LoVo (cell line): ENCODE measurements at places on chromosomes 12 and 14.

- DNase-seq, result no peak
Measured at GRCh38 chr12:57086493-57087009, 2.4 kb upstream of the NAB2 start.

DNA sequence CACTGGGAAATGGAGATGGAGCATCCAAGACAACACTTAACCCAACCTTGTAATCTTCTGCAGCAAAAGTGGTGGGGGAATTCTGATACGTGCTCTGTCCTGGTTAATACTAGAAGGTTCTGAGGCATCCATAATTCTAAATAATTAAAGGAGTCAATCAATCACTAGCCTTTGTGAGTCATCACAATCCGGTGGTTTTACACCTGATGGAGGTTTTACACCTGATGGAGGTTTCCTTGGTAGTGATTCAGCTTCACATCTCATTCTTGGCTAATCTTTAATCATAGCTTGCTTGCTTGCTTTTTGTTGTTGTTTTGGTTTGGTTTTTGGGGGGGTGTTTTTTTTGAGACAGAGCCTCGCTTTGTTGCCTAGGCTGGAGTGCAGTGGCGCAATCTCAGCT is 343.4 kb downstream of the DPF3 start:
- no peak for DNase-seq

DNA sequence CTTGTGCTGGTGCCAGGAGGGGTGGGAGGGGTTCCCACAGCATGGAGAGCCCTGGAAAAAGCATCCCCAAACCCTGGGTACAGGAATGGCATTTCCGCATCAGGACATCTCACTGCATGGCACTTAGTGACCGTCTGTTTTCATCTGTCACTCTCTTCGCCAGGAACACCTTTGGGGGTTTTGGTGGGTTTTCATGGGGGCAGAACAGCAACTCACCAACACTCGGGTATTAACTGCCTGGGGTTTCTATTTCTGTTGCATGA is 3.5 kb downstream of the VSX2 start:
- DNase-seq, result no peak

GRCh38 chr12:121532503-121533393 is 48.1 kb downstream of the KDM2B start:
- DNase-seq, result no peak

GRCh38 chr14:96077983-96078624 is 38.9 kb downstream of the C14orf132 start:
- DNase-seq, result no peak

- DNase-seq, result no peak
Measured at GRCh38 chr14:68777644-68778043, 15.2 kb downstream of the ZFP36L1 start.

- DNase-seq, result no peak
Measured at GRCh38 chr14:73762375-73762822, 48.2 kb upstream of the PNMA1 start.

GRCh38 chr12:48197549-48197970 is 5.5 kb downstream of the OR10AD1 start:
- no peak for DNase-seq

DNA sequence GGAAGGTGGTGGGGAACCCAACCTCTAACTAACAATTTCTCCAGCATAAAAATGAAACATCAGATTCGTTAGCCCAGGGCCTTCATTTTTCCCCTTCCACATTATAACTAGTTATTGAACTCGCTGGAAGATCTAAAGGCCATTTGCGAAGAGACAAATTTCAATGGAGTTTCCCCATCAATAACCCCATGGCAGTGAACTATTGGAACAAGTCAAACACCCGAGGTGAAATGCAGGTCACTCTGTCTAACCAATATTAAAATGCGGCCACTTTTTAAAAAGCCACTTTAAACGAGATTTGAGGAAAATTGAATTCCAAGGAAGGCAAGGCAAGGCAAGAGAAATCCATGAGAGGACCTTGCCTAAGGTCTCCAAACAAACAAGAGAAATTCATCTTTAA is 4.5 kb upstream of the HOXC4 start:
- no peak for DNase-seq

DNA sequence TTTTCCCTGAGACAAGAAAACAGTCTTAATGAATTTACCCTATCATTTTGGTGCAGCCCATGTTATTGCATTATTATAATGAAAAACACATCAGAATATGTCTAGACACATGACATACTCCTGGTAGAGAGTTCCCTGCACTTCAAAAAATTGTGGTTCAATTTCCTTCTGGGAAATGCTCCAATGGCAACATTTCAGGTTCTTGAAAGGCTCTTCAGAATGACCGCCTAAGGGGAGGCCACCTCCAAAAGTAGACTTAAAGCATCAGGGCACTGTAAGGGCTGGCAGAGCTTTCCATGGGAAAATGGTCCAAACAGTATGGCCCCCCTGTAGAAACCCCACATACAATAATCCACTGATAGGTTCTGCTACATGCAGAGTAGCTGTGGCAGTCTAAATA is 110.7 kb downstream of the SLC25A21 start:
- DNase-seq, result no peak

DNA sequence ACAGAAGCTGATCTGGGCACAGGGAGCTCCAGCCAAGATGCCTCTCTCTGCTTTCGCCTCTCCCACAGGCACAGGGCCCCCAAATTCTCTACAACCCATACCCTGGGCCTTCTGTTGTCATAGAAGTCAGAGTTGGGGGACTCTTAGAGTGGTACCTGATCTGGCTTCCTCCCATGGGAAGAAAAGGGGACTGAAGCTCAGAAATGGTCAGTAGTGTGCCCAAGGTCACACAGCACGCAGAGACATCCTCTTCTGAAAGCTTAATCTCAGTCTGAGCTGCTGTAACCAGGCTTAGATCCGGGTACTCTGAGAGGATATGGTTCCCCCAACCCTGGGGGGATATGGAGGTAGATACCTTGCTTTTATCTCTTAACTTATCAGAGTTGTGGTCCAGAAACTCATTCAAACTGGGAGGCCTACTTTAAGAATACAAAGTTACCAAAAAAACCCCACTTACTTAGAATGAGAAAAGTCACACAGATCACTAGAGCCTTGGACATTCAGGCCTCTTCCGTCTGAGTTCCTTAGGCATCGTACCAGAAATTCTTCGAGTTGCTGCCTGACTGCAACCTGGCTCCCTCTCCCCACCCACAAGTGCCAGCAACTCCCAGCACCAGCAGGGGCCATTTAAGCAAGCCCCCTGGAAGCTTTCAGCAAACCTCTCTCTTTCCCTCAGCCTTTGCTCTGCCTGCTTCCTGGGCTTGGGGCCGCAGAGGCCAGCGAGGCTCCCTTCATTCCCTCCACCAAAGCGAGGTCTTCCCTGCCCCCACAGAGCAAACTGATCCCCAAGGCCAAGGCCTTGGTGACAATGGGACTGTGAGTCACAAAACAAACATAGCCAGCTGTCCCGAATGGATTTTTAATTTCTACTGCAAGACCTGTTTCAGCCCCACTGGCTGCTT is 13.9 kb downstream of the KRT7 start:
- DNase-seq, result peak; percentile 86

GRCh38 chr12:88566430-88566829 is 13.8 kb downstream of the KITLG start:
- DNase-seq, result peak; percentile 93

DNA sequence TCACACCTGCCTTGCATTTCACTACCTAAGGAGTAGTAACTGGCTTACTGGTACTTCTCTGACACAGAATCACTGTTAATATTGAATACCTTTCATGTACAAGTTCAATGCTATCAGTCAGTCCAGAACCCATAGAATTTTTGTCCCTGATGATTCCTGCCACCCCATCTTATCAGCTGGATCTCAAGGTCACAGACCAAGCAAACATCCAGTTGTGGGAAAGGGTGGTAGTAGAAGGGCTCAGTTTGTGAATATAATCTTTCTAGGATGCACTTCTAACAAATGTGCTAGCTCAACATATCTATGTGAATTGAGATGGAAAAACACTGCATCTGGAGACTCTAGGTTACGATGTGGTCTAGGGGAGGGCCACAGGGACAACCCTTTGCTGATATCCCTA is 14.1 kb downstream of the PPP1CC start:
- DNase-seq, result no peak

DNA sequence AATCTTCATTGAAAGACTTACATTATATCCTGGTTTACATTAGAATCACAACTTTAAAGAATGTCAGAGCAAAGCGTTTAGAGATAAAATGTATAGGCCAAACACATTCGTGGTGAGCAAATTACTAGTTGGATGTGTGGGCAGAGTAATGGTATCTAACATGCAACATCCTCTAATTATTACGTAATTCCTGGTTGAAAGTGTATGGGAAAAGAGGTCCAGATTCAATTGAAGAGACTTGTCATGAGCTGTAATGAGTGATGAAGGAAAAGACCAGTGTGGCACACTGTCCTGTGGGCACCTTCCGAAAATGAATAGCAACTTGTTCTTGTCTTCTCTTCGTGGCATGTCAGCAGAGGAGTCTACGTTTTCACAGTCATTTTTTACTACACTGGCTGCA is 192.8 kb downstream of the LRIG3 start:
- no peak for DNase-seq

GRCh38 chr12:4807813-4808212 is 87.6 kb downstream of the GALNT8 start:
- DNase-seq, result no peak

- no peak for DNase-seq
Measured at GRCh38 chr12:104998423-104999346, 12.6 kb downstream of the NOPCHAP1 start.

DNA sequence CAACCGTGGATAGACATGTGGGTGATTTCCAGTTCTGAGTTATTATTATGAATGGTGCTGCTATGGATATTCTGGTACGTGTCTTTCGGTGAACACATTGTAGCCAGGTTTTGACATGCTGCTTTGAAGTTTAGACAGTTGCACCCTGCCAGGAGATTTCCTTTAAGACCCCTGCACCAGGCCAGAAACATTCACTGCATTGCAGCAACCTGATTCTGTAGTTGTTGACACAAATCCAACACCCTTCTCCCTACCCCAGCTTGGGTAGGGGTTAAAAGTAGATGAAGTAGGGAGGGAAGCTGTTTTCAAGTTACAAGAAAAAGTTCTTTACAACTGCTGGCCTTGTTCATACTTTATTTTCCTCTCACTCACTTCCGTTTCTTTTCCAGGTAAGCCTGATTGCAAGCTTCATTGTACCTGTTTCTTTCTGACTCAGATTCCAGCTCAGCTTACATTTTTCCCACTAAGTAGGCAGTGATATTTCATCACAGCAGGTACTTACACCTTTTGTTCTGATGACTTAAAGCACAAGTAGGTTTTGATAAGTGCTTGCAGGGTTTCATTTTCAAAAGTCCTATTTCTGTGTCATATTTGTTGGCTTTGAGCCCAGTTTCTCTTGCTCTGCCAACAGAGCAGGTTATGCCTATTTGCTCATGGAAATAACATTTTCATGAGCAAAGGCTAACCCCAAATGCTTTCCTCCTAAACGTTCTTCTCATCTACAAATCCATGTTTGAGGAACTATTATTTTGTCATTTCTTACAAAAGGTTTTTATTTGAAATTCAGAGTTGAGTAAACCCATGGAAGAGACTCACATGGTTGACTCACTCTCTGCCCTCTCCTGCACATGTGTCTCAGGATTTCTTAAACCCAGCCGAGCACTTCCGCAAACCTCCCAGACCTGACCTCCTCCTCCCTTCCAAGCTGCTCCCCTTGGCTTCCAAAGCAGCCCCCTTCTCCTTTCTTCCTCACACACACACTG is 12.1 kb upstream of the LTA4H start:
- DNase-seq, result peak; percentile 79

GRCh38 chr12:130258863-130259262 is 78.8 kb upstream of the PIWIL1 start:
- no peak for DNase-seq

DNA sequence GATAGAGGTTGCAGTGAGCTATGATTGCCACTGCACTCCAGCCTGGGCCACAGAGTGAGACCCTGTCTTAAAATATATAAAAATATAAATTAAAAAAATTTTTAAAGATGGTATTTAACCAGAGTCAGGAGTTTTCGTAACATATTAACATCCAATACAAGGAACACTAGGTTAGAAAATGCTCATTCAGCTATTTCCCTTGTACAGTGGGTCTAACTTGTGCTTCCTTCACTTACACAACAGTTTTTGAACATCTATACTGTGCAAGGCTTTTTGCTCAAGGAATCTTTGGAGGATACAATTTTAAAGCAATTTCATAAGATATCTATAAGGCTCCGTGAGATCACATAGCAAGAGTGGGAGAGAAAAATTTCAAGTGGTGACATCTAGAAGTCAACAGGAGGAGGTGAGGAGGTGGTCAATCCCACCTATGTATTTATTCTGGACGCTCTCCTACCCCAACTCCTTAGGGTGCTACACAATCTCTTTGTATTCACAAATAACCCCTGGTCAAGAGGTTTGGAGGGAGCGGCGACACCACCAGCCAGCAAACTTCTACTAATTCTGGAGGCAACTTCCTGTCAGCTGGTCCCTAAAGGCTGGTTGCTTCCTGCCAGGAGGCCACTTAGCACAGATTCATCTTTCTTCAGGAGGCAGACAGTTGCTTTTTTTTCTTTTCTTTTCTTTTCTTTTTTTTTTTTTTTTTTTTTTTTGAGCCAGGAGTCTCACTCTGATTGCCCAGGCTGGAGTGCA is 22.2 kb downstream of the DUSP16 start:
- no peak for DNase-seq

DNA sequence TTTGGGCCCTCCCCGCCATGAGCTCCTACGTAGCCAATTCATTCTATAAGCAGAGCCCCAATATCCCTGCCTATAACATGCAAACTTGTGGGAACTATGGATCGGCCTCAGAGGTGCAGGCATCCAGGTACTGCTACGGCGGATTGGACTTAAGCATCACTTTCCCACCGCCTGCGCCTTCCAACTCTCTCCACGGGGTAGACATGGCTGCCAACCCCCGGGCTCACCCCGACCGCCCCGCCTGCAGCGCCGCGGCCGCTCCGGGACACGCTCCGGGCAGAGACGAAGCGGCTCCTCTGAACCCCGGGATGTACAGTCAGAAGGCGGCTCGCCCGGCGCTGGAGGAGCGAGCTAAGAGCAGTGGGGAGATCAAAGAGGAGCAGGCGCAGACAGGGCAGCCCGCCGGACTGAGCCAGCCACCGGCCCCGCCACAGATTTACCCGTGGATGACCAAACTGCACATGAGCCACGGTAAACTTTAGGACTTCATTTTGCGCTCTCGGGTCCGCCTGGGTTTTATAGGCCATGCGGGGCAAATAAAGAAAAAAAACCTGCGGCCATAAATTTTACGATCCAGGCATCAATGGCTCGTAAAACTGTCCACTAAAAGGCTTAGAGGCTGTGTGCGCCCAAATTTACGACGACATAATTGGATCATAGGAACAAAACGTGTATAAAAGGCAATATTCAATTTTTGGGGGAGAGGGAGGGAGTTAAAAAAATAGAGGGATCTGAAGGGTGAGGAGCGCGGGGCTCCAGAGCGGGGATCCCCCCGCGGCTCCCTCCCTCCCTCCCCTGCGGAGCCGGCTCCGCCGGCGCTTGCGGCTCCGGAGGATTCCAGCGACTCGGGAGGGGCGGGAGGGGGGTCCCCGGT is 493 bp downstream of the HOXC5 start:
- peak; percentile 88 for DNase-seq
